ENCODE measurements at places on chromosomes 16 and 17.

DNA sequence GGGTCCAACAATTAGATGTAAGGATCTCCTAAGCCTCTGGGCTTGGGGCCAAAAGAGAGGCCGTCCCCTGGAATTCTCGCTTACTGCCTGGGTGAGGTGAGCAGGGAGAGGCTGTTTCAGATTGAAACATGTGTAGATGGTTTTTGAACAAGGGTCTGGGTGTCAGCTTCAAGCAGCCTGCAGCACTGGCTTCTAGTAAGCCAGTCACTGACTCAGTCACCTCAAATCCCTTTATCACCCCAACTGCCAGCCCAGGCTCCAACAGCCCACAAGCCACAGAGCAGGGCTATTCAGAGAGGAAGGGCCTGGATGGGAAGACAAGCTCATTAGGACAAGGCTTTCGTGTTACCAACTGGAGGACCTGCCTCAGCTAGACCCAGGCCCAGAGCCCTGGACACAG lies 180.2 kb downstream of the CCT6B start:
- no peak for DNase-seq

GRCh38 chr17:48814504-48814903 lies 2.5 kb downstream of the TTLL6 start:
- DNase-seq, result peak; percentile 28

DNA sequence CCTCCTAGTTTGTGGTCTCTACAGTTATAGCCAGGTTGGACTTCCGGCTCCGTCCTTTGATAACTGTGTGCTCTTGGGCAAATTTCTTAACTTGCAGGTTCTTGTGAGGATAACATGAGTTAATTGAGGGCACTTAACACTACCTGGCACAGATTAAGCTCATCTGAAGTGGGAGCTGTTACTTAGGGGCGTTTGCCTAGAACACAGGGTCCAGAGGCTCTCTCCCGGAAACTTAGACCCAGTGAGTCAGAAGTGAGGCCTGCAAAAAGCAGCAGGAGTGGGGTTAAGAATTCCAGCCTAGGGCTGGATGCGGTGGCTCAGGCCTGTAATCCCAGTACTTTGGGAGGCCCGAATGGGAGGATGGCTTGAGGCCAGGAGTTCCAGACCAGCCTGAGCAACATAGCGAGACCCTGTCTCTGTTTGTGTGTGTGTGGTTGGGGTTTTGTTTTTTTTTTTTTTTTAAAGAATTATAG lies 1.4 kb downstream of the MVP start:
- no peak for DNase-seq

GRCh38 chr17:42403150-42403549 lies 14.9 kb upstream of the STAT3 start:
- DNase-seq, result no peak

All from psoas muscle (tissue), 8 donors.